ENCODE measurements at places on chromosomes 2 and 18. TPM values are rescaled to one million over a fixed set of nuclear protein-coding genes. Genes with fewer than 3 reads are reported as not detected.

Gene FASTKD2
- 33.5 TPM for total RNA-seq

GRCh38 chr2:205752924-205753323 is 70.6 kb downstream of the NRP2 start:
- DNase-seq, result peak; percentile 87

- DNase-seq, result no peak
Observed at GRCh38 chr2:595141-595815, 81.9 kb downstream of the TMEM18 start.

DNA sequence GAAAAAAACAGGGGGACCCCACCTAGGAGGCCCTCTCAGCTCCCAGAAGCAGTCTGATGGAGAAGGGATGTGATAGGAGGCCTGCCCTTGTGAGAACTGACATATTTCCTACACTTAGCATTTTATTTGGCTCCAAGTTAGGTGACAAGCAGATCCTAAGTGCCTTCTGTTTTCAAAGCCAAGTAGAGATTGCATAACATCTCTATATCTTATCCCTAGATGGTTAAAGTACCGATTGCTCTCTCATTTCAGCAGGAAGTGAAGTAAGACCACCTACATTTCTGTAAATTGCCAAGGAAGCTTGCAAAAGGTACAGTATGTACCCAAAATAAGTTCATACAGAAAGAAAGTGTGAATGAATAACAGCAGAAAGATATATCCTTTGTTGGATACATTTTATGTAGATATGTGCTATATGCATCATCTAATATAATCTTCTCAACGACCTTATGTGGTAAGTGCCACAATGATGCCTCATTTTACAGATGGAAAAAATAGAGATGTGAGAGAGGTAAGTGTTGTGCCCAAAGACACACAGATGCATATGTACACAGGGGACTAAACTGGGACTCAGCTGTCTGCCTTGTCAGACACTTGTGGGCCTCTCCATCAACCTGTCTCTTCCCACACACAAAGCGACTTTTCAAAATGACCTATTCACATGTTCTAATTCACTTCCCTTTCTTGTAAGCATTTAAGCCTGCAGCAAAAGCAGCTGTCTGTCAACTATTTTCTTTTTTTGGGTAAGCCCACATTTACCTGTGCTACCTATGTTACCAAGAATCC is 38.9 kb downstream of the DHRS9 start:
- no peak for DNase-seq

GRCh38 chr2:215063526-215063925 is 74.9 kb downstream of the ABCA12 start:
- no peak for DNase-seq

DNA sequence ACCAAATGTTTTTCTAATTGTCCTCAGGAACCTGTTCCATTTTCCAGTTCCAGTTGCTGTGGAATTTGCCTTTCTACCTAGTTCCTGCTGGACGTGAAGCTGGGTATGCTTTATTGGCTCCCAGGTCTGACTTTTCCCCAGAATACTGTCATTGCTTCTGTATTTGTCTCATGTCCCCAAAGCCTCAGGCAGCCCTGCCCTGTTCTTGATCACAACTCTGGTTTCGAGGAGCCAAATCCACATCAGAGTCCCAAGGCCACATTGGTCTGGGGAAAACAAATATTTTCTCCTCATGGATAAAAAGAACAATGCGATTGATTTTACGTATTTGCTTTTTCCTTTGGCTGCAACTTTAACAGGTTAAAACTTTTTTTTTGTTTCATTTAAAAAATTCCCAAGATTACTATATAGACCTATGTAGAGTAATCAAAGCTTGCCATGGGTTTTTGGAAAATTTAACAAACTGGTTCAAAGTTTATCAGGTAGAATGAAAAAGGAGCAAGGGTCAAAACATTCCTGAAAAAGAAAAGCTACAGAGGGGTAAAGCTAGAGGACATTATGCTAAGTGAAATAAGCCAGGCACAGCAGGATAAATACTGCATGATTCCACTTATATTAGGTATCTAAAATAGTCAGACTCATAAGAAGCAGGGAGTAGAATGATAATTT is 85.2 kb downstream of the MDH1 start:
- no peak for DNase-seq

GRCh38 chr2:58853420-58853819 is 612.3 kb upstream of the FANCL start:
- DNase-seq, result no peak
